ENCODE measurements at places on chromosomes 5 and 9.

DNA sequence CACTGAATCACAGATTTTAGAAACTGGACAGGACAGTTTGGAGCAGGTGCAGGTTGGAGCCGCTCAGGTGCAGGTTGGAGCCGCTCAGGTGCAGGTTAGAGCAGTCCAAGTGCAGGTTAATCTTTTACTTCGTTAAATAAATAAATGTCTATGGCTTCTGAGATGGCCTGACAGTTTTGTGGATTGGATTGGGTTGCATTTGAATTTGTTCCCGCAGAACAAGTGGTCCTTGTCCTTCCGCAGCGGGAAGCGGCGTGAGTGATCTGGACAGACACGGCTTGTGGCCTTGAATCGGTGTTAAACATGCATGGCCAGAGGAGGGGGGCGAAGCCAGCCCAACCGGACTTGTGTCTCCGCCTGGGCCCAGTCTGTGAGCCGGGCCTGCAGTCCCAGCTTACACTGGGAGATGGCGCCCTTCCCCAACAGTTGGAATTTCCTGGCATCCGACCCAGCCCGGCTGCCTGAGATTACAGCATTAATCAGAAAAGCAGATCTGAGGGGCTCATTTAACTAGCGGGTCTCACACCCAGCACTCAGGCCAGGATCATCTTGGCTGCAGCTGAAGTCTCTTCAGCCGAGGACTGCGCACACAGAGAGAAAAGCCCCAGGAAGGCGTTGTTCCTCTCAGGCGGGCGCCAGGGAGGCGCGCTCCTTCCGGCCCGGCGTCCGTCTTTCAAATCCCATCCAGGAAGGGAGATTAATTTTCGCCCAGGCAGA is 1.5 kb upstream of the OLFM1 start:
- peak; percentile 61 for DNase-seq

- no peak for DNase-seq
Measured at GRCh38 chr5:131396630-131397273, 132.9 kb downstream of the CDC42SE2 start.

- no peak for DNase-seq
Measured at GRCh38 chr9:91405343-91406077, 18.1 kb downstream of the NFIL3 start.

DNA sequence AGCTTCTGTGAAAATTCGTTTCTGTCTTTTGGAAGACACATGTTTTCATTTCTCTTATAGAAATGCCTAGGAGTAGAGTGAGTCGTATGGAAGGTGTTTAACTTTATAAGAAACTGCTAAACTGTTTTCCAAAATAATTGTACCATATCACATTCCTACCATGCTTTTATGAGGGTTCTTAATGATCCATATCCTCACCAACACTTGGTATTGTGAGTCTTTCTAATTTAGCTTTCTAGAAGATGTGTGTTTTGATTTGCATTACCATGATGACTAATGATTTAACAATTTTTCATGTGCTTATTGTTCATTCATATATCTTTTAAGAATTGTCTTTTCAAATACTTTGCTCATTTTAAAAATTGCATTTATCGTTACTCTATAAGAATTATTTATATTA is 223.6 kb downstream of the COMMD10 start:
- no peak for DNase-seq

- peak; percentile 24 for DNase-seq
Measured at GRCh38 chr5:167723254-167723871, 568.1 kb upstream of the WWC1 start.

- no peak for DNase-seq
Measured at GRCh38 chr9:108443741-108444140, 412.0 kb downstream of the ACTL7B start.

GRCh38 chr5:39107350-39107749 is 33.2 kb upstream of the RICTOR start:
- DNase-seq = no peak

DNA sequence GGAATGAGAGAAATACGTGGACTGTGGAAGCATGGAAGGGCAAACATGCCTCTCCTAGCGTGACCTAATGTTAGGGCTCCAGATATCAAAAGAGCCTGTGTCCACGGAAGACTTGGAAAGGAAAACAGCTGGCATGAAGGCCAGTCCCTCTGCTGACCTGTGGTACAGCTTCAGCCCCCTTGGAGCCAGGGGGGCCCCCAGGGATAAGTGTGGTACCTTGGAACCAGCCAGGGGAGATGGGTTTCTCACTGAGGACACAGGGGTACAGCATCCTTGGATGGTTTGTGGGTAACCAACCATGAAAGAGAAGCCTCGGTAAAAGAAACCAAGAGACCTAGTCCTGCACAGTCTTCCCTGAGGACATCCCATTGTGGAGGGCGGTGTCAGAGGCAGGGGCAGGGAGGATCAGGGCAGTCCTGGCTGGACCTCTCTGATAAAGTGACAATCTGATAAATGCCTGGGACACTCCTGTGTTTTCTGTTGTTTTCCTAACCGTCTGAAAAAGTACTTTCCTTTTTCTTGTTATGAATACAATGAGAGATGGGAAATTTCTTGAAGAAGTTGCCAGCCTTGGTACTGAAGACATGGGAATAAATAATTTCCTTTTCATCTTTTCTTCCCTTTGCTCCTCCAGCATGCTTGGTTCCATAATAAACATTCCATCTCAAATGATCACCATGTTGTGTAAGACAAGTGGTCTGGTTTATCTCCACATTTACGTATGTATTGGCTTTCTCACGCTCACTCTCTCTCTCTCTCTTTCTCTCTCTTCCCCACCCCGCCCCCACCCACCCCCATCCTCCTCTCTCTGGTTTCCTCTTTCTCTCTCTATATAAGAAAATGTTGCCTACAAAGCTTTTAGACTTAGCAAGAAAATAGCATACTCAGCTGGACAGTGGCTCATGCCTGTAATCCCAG is 102.1 kb downstream of the SUSD1 start:
- DNase-seq = no peak

GRCh38 chr5:68822796-68823195 is 271.0 kb upstream of the SLC30A5 start:
- DNase-seq = no peak

- DNase-seq = no peak
Measured at GRCh38 chr9:126758916-126759585, 45.8 kb upstream of the ZBTB43 start.

DNA sequence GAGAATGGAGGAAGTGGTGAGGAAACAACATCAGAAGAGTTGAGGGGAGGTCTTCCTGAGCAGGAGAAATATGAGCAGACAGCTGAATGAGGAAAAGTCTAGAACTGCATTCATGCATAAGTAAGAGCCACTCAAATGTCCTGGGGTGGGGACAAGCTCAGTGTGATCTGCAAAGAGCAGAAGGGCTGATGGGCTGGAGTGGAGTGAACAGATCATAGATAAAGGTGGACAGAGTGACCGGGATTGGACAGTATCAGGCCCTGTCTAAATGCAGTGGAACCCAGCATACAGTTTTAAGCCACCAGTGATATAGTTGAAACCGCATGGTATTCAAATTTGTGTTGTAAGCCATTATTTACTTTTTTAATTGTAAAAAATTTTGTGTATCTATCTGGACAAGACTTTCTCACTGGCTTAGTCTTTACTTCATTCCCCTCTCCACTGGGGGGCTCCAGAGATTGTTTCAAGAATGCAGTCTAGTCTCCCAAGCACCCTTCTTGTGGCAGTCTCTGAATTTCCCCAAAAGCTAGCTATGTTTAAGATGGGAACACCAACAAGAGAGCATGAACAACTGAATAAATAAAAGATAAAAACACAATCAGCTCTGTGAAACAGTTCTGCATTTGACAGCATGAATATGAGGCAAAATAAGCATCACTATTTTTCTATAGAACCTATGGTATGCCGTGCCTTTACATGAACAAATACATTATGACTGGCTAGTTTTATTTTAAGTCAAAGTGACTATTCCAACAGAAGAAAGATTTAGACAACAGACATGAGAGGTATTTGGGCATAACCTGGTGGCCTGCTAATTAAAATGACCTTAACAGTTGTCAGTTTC is 10.7 kb upstream of the STK32A start:
- DNase-seq = peak; percentile 49

GRCh38 chr5:146400201-146400600 is 46.9 kb upstream of the TCERG1 start:
- DNase-seq = no peak

DNA sequence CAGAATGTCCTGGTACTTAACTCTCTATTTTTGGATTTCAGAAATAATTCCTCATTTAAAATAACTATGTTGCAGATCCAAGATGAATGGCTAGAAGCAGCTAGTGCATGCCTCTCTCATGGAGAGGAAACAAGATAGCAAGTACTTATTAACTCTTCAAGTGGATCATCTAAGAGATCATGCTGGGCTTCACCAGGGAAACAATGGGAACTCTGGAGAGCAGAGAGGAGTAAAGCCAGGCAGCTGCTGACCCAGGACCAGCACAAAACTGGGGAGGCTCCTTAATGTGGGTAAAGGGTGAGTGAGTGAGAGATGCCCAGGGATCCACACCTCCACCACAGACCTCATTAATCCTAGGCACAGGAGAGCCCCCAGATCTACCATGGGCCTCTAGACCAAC is 897.8 kb upstream of the ACO1 start:
- no peak for DNase-seq

GRCh38 chr5:88886252-88886651 is 3.3 kb upstream of the MEF2C start:
- DNase-seq = no peak

DNA sequence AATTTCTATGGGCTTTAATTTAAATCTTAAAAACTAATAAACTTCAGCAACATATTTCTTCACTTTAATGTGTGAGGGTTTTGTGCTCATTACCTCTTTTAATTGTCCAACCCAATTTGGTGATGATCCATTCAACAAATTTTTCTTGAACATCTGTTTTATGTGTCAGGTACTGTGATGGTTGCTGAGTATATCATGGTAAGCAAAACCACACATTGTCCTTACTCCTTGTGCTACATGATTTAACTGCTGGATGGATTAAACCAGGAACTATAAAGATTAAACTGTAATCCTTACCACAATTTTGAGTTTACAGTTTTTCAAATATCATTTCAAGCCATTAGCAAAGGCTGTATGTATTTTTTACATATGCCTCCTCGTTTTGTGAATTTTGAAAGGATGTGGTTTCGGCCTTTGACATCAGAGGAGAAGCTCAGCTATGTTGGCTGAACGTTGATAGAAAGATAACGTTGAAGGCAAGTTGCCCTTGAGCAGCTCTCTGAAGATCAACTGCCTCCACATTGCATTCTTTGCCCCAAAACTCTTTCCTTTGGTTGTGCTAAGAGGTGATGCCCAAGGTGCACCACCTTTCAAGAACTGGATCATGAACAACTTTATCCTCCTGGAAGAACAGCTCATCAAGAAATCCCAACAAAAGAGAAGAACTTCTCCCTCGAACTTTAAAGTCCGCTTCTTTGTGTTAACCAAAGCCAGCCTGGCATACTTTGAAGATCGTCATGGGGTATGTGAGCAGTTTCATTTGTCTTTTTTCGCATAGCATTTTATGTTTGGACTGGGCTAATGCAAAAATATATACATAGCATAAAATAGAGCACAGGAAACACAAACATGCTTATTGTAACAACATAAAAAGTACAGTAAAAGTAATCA is at the start of gene ITK:
ITK (plus strand) TSS at position 467 of the 891 bp plus-strand sequence; CDS start at position 605, 138 bp downstream.
- no peak for DNase-seq

DNA sequence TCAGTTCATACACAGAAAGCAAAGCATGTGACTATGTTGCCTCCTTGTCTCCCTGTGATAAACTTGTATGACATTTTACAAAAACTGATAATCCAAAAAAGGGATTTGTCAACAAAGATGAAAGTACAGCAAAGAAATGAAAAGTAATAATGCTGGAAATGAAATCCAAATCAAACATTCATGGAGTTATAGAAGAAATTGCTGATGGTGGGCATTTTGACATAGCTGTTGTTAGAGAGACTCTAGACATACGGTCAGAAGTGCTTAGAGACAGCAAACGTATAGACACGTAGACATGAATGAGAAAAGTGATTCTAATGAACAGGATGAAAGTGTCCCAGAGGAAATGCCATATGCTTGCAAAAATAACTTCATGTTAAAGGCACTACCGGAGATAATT is 186.9 kb upstream of the RGMB start:
- no peak for DNase-seq

DNA sequence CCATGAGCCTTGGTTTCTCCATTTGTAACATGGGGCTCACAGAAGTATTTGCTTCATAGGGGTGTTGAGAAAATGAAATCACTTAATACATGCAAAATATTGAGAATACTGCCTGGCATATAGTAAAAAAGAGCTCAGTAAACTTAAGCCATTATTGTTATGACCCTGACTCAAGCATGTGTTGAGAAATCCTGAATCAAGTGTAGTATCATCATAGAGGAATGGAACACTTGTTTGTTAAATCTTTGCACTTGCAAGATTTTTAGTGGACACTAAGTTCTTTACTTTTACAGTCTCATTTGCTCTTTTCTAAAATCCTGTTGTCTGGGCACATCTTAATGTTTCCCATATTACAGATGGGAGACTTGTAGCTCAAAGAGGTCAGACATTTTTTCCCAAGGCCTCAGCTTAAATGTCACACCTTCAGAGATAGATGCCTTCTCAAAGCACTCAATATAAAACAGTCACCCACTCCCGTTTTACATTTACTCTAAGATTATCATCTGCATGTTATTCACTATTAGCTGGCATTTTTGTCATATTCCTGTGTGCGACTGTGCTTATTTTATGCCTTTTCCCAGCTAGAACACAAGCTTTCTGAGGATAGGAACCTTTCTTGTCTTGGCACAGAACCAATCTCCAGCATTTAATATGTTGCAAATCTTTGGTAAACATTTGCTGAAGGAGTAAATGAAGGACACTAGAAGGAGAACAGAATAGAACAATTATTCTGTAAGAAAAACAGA is 250.0 kb upstream of the TNC start:
- DNase-seq = no peak

DNA sequence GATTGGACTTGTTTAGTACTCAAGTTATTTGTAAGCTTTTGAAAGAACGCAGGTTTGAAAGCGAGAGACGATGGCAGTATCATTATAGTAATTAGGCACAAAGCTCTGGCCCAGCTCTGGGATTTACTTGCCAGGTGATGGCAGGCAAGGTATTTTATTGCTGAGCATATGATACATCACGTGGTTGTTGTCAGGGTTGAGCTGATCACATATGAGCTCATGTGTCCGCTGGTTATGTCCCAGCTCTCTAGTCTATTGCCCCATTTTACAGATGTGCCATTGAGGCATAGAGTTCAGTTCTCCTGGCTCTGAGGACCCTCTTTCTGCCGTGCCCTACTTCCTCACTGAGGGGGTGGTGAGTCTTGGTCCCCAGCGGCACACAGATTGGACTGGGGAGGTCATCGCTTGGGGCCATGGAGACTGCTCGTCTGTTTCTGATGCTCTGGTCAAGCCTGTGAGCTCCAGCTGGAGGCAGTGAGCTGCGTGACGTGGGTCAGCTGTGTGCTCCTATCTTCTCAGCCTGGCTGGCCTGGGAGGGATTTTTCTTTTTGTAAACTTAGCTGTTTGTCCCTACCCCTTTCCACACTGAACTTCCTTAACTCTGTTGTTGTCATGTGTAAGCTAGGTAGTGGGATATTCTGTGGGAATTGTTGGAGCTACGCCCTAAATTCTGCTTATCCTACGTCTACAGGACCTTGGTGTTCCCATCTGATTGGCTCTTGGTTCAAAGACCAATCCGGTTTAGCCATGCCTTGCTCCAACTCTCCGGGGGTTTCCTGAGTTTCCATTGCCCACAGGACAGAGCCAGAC is 2.2 kb downstream of the NXNL2 start:
- DNase-seq = peak; percentile 78

GRCh38 chr5:88682881-88683361 is 200.1 kb downstream of the MEF2C start:
- no peak for DNase-seq

Data from NCI-H1105 treated with DMSO at 0.1 percent for 48 hours (cell line).